CD4-positive, alpha-beta T cell treated with Interleukin-6 at 100 ng/mL for 8 hours (primary cell): ENCODE measurements at places on chromosomes 6 and 20.

- DNase-seq = no peak
These were observed 189.8 kb downstream of the ZDHHC14 start for GRCh38 chr6:157570752-157571151.

DNA sequence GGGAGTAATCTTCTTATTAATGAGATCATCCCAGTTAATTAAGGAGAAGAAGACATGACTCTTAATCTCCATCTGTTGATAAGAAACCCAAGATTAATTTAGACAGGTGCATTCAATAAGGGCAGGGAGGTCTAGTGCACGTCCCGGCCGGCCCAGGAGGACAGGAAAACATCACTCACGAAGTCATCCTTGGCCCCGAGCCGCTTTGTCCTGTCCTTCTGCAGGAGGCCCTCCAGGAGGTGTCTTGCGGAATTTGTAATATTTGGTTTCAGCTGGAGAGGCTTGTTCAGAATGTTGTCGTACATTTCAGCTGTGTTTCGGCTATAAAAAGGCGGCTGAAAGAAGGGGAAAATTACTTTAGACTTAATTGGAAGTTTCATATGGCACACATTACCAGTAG lies 118.4 kb upstream of the SLC2A12 start:
- DNase-seq = no peak

GRCh38 chr6:12288211-12288618 lies 1.9 kb upstream of the EDN1 start:
- no peak for DNase-seq

GRCh38 chr20:23995905-23996666 lies 7.5 kb upstream of the GGTLC1 start:
- peak; percentile 46 for DNase-seq

- DNase-seq = no peak
These were observed 145.3 kb upstream of the TENT5A start for GRCh38 chr6:81897793-81898192.

DNA sequence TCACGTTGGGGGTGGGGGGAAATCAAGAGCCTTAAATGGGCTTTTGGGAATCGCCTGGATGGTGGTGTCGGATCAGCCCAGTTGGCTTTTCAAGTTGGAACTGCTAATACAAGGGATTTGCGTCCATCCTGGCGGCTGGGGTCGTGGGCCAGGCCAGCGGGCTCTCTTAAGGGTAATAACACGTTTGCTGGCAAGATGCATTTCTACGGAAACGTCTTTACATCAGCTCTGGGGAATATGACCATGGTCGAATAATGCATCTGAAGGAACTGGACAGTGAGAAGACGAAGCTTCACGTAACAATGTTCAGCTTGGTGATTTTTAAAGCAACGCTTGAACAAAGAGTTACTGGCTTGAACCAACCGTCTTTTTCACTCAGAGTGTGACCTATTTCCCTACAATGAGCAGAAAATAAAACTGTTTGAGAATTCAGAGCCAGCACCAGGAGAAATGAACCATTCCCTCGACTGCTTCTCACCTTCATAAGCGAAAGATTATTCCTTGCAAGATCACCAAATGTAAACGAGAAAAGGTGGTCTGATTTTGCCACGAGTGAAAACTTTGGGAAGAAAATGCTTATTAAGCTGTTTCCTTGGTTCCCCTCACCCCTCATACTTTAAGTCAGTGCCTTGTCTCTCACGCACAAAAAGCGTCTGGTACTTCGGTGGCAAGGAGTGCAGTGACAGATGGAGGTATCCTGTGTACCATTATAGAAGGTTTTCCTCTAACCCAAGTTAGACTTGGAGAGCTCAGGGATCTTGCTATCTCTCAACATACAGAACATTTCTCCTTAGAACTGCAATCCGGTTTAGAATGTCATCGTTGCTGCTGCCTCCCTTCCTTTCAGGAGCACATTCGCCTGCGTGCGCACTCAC lies 1.4 kb upstream of the MARCKS start:
- DNase-seq = no peak

- no peak for DNase-seq
These were observed 169.6 kb downstream of the TBXT start for GRCh38 chr6:165998072-165998471.

- DNase-seq = peak; percentile 36
These were observed at the start of gene DCDC2 for GRCh38 chr6:24357336-24358218. Gene DCDC2 (minus strand): TSS chr6:24358059. CDS start chr6:24357750, 309 bp downstream.

DNA sequence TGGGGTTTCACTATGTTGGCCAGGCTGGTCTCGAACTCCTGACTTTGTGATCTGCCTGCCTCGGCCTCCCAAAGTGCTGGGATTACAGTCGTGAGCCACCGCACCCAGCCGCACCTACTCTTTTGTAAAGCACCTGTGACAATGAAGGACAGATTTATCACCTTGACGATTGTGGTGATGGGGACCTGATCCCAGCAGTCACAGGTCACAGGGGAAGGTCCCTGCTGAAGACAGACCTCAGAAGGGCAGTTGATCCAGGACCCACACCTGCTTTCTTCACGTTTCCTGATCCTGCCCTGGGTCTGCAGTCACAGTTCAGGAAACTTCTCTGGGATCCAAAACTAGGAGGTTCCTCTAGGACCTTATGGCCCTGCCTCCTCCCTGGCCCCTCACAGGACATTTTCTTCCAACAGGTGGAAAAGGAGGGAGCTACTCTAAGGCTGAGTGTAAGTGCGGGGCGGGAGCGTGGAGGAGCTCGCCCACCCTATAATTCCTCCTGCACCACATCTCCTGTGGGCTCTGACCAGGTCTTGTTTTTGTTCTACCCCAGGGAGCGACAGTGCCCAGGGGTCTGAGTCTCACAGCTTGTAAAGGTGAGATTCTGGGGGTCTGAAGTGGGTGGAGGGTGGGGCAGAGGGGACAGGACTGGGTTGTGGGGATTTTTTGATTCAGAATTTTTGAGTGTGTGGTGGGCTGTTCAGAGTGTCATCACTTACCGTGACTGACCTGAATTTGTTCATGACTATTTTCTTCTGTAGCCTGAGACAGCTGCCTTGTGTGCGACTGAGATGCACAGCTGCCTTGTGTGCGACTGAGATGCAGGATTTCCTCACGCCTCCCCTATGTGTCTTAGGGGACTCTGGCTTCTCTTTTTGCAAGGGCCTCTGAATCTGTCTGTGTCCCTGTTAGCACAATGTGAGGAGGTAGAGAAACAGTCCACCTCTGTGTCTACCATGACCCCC lies 3.0 kb downstream of the HLA-E start:
- peak; percentile 25 for DNase-seq

DNA sequence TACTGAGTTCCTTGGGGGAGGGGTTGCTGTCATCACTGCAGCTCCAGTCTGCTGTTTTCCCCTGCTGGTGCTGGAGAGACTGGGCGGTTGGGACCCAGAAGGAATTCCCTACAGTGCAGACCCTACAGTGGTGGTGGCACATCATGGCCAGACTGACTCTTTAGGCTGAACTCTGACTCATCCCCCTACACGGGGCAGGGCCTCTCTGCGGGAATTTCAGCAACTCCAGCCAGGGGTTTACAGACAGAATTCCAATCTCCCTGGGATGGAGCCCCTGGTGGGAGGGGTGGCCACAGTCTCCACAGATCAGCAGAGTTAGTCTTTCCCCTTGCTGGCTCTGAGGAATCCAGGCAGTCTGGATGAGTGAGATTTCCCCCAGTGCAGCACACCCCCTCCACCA lies 46.9 kb upstream of the MAPK13 start:
- no peak for DNase-seq

DNA sequence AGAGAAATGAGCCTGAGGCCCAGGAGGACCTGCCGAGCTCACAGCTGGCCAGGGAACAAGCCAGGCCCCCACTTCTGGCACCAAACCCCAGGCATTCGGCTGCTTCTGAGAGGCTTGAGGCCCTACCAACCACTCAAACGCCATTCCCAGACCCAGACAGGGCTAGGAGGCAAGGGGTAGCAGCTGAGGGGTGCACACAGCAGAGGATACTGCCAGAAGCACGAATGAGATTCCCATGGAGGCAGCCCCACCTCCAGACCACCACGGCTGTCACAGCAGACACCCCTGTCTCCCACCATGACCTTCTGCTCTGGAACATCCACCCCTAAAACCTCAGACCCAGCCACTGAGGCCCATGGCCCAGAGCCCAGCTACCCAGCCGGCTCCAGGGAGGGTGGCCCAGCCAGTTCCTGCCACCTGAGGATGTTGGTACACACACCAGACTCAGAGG lies 36.1 kb downstream of the NTSR1 start:
- no peak for DNase-seq

- no peak for DNase-seq
These were observed 110.2 kb upstream of the RPS6KA2 start for GRCh38 chr6:166737261-166737660.
